Activated naive CD4-positive, alpha-beta T cell treated with anti-CD3 and anti-CD28 coated beads for 36 hours (primary cell): ENCODE measurements at places on chromosomes 4 and X.

DNA sequence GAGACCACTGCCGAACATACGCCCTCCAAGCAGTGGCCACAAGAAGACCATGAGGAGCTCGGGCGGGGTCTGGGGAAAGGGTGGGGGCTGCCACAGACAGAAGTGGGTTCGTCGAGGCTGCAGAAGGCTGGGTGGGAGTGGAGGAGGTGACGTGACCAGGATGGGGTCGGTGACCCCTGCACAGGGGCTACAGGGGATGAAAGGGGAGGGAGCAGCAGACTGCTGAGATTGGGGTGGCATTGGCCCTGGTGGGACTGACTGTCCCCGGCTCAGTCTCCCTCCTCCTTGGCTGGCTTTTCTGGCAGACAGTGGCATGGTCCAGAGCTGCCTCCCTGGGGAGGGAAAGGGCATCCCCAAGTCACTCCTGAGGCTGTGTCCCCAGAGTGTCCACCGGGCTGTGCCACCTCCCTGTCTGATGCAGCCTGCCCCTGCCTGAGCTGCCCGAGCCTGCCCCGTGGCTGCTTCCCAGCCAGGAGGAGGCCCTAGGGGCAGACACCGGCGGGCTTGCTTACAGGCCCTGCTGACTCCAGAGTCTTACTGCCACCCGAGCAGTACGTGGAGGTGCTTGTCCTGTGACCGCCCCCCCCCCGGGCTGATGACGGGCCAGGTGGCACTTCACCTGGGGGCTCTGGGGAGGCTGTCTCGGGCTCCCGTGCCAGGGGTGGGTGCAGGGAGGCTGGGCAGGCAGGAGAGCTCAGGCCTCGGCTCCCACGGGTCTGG lies 7.2 kb downstream of the SH3BP2 start:
- DNase-seq = no peak

DNA sequence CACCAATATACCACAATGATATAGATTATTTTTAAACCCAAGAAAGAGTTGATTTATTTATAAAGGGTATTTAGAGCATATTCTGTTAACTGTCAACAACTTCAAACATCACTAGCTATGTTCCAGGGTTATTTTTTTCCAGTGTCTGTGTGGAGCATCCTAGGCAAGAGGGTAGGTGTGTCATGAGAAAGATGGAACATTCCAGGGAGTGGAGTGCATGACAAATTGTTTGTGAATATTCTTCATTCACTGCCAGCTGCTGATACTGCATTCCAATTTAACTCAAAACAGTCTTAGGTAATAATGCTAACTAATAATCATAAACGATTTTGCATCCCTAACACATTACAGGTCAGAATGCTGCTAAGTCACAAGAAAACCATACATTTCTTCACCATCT lies 148.7 kb upstream of the RASGEF1B start:
- DNase-seq = no peak

DNA sequence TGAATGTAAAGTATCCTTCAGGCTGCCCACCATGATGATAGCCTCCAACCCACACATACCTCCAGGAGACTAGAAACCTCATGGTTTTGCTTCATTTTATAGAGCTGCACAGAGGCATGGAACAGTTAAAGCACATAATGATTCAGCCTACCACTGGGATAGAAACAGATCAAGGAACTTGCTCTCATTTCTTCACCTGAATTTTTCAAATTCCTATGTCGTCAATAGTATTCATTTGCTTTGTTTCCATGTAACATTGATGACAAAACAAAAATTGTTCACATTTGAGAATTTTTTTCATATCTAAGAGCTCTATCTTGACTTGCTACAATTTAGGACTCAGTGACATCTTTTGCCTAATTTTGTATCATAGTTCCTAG lies 51.5 kb upstream of the ATOH1 start:
- DNase-seq = no peak

DNA sequence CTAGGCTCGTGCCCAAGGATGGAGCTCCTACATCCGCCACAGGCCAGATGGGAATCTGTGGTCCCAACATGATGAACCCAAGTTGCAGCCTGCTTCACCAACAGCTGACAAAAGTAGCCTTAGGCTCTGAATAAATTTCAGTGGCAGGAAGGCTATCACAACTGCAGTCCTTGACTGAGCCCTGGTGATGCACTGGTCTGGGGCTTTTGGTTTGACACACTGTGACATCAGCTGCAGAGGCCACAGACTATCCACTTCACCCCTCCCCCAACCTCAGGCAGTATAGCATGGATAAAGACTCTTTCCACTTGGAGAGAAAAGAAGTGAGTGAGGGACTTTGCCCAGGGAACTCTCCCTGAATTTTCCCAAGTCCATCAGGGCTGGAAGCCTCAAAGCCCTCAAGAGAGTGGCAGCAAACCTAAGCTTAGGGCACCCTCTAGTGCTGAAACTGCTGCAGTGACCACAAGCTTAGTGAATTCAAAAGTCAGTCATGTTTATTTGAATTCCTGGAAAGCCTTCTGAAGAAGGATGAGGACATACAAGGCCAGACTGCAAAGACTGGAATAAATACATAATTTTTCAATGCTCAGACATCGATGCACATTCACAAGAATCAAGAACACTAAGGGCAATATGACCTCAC lies 135.0 kb upstream of the TENT5D start:
- peak; percentile 20 for DNase-seq

GRCh38 chrX:128816919-128817318 lies 706.4 kb downstream of the SMARCA1 start:
- DNase-seq = no peak

DNA sequence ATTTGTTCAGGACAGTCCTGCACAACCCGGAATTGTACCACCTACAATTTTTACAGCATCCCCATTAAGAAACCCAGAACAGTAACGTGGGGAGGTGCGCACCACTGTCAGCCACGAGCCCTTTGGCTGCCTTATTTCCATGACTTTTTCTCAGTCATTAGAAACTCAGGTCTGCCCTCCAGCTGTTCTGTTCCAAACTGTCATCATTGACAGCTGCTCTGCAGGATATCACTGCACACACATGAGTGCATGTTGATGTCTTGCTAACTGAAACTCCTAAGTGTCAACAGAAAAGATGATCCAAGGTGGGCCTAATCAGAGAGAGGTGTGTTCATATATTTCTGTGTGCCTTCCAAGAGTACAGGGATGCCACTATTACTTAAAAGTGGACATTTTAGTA lies 123.4 kb downstream of the PARM1 start:
- DNase-seq = no peak

DNA sequence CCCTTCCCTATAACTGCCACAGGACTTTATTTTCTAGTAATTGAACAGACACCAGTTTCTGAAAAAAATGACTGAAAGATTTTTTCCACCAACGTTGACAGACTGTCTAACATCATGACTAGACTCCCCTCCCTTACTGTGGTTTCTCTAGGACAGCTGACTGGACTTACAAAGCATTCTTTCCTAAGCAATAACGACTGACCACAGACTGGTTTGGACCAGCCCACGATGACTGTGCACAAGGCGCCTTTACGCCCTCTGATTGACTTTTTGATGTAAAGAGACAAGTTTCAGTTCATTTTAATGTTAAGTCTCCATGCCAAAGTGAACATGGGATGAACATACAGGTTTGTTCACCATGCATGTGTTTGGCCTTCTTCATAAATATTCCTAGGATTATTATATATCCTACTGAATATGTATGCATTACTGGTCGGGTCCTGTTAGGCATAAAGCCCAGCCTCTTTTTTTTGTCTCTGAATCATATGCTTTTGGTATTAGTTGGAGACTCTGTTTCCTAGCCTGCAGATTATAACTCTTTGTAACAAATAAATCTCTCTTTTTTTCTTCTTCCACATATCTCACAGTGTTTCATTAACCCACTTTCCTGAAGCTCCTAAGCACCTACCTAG lies 50.5 kb upstream of the UGT2B4 start:
- no peak for DNase-seq

DNA sequence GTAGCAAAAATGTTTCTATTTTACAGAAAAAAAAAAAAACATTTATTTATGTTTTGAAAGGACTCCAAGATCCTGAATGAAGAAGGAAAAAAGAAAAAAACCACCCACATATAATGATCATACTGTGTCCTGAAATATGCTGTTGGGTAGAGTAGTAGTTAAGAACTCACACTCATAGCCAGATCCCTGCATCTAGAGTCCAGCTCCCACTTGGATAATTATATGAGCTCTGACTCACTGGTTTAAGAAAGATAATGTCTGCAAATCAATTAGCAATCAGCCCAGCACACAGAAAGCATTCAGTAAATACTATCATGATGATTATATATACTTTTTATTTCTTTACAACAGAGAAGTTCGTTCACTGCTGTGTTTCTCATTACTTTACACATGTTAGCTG lies 46.7 kb upstream of the MXRA5 start:
- DNase-seq = no peak

DNA sequence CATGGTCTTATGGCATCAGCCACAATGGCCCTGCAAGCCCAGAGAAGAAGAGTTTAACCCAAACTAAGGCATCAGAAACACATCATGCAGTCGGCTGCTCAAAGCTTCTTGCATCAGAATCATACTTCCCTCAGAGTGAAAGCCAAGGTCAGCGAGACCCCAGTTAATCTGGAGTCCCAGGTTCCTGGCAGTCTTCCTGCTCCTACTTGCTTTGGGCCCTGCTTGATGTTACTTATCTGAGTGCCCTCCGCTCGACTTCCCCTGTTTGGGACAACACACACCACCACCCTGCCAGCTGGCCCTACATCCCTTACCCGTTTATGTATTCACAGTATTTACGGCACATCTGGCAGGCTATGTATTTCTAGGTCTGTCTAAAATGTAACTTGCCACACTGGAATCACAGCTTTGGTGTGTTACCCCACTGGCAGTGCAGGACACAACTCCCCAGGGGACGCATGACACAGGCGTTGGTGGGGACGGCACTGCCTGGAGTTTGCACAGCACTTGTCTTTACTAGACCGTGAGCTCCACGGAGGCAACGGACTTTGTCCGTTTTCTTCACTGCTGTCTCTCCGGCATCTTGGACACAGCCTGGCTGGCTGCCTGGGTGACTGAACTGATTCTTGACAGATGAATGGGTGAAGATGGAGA lies 22.8 kb downstream of the CRMP1 start:
- no peak for DNase-seq

DNA sequence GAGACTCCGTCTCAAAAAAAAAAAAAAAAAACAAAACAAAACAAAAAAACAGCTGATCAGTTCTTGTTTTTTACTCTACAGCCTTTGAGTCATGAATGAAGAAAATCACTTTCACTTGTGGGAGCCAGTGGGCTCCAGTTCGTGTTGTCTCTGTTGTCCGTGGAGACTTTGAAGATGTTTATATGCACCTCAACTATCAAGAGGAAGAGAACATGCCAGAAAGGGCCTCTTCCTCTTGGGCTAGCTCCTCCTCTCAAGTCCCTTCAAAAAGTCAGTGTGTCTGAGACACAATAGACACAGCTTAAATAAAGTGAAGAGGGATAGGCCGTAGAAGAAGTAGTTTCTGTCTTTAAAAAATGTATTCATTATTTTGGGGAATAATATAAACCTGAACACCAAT lies 182.7 kb downstream of the KDR start:
- DNase-seq = peak; percentile 64

DNA sequence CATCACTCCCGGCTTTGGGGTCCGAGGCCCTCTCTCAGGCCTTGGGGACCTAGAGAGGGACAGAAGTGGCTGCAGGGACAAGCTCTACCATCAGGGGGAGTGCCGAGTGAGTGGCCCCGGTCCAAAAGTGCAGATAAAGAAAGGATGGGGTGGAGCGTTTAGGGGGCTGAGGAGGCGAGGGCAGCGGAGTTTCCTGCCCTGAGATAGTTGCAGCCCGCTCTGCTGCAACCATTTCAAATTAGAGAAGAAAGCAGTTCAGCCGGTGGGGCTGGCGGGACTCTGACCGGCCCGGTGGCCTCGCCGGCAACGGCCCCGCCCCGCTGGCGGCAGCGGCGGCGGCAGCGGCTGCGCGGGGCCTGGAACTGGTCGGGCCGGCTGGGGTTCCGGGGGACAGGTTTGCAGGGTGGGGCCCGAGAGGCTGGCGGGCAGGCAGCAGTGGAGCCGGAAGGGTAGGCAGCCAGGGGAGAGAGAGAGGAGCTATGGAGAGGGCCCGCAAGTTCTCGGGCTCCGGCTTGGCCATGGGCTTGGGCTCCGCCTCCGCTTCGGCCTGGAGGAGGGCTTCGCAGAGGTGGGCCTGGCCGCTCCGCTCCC lies 7.6 kb downstream of the DLG3 start:
- DNase-seq = peak; percentile 62

- DNase-seq = no peak
Observed at GRCh38 chr4:99099311-99099710, 10.7 kb upstream of the ADH5 start.

- DNase-seq = no peak
Observed at GRCh38 chrX:150358651-150359050, 4.5 kb upstream of the MAMLD1 start.

GRCh38 chrX:19677121-19677520 lies 161.8 kb upstream of the MAP3K15 start:
- DNase-seq = no peak

DNA sequence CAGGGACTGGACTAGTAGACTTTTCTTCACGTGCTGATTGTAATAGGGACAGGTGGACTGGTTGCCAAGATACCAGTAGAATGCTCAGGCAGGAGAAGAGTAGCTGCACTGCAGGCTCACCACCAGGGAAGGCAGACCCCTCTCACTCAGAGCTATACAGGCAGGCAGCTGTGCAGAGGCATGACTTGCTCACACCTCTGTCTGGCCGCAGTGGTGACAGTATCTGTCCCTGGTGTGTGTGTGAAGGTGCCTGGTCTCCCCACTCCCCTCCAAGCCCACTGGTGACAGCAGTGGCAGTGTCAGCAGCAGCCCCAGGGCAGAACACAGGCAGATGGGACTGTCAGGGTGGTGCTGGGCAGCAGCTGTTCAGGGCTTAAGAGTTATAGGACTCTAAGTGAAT lies 140.7 kb downstream of the RPS6KA6 start:
- DNase-seq = no peak

GRCh38 chrX:40127052-40127451 lies 29.3 kb upstream of the BCOR start:
- peak; percentile 49 for DNase-seq

- DNase-seq = no peak
Observed at GRCh38 chr4:135408109-135408508, 1206.5 kb upstream of the PABPC4L start.

GRCh38 chr4:182627996-182628395 lies 289.2 kb downstream of the DCTD start:
- DNase-seq = no peak

- DNase-seq = no peak
Observed at GRCh38 chrX:123475068-123475724, 257.7 kb downstream of the THOC2 start.

- DNase-seq = peak; percentile 35
Observed at GRCh38 chr4:21768349-21769310, 179.9 kb downstream of the KCNIP4 start.
